Activated naive CD4-positive, alpha-beta T cell (primary cell): ENCODE measurements at places on chromosomes 6 and 20.

- DNase-seq, result no peak
Measured at GRCh38 chr6:57134954-57135353, 37.2 kb upstream of the BAG2 start.

DNA sequence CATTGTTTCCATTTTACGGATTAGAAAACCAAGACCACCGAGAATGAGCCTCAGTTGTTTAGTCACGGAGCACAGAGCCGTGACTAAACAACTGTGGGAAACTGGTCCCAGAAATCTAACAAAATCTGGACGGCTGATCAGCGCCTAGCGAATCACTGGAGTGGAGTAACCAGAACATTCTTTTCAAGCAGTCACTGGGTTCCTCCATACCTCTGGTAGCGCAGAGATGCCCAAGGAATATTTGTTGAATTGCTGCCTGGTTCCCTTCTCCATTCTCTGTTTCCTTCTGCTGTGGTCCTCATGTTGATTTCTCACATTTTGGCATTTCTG, 62.0 kb downstream of the GPX5 start:
- DNase-seq, result no peak

- DNase-seq, result no peak
Measured at GRCh38 chr6:38943964-38944363, 104.6 kb upstream of the GLP1R start.

DNA sequence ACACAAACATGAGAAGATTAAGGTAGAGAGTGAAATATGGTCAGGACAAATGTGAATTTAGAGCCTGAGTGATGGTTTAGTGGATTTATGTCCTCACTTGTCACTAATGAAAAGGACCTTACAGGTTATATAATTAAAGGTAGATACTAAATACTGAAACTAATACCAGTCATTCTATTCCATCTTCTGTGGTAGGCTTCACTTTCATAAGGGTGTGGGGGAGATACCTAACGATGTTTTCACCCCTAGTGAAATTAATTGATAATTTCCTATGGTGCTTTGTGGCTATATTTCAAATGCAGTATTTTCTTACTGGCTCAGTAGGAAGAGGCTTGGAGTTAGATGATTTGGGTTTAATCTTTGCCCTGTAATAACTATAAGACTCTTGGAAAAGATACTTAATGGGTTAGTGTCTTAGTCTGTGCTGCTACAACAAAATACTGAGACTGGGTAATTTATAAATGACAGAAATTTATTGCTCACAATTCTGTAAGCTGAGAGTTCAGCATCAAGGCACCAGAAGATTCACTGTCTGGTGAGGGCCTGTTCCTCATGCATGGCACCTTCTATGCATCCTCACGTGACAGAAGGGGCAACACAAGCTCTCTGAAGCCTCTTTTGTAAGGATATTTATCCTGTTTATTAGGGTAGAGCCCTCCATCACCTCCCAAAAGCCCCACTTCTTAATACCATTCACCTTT, 21.3 kb downstream of the RNF217 start:
- DNase-seq, result no peak

GRCh38 chr6:53746442-53747103, 48.2 kb upstream of the LRRC1 start:
- no peak for DNase-seq

DNA sequence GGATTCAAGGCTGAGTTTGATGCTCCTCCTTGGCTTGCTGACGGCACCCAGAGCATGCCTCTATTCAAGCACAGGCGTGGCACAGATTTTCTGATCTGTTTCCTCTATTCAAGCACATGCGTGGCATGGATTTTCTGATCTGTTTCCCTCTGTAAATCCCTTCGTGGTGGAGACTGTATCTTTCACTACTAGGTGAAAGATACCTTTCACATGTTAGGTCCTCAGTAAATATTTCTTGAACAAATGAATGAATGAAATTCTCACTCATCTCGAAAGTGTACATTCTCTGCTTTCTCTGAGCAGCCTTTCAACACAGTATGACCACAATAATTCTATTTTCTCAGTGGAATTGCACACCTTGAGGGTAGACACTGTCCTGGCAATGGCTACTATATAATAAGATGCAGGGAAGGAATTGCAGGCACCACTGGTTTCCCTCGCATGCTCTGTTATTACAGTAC, 72.6 kb upstream of the F13A1 start:
- no peak for DNase-seq

DNA sequence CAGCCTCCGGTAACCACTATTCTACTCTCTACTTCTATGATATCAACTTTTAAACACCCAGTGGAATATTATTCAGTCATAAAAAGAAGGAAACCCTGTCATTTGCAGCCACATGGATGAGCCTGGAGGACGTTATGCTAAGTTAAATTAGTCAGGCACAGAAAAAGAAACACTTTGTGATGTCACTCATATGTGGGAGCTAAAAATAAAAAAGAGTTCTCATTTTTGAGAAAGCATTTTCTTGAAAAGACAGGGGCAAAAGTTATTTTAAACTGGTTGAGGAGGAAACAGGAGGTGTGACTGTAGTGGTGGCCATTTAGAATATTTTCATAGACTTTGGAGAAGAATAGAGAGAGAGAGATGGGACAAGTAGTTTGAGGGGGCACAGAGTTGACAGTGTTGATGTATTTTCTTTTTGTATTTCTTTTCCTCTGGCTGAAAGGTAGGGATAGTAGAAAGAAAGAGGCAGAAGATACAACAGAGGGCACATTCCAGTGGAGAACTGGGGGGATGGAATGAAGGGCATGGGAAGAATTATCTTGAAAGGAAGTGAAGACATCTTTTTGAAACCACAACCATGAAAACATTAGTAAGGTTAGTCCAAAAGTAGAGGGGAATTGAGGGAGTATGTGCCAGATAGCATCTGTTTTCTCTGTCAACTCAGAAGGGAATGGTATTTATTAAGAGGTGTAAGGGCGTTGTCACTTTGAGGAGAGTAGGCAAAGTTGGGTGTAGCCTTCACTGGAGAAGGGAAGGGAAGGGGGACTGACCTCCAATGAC, 181.3 kb upstream of the GMDS start:
- DNase-seq, result no peak

- no peak for DNase-seq
Measured at GRCh38 chr6:72742001-72742673, 120.3 kb downstream of the KCNQ5 start.

GRCh38 chr6:7137335-7138045, 29.7 kb downstream of the RREB1 start:
- no peak for DNase-seq

GRCh38 chr6:23728707-23729106, 397.3 kb upstream of the NRSN1 start:
- no peak for DNase-seq

DNA sequence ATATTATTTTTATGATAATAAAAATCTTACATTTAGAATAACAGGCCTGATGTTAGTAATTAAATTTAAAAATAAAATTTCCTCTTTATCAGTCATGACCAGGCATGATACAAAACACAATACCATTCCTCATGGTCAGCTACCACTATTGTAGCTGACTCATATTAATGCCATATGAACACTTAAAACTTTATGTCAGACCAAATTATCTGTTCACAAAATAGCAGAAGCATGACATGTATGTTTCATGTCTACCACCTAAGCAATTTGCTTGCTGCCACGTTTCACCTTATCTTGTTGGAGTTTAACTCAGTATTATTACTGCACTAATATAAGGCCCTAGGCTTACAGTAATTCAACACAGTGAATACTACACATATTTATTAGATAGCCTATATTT, 65.7 kb downstream of the HTR1B start:
- DNase-seq, result no peak

DNA sequence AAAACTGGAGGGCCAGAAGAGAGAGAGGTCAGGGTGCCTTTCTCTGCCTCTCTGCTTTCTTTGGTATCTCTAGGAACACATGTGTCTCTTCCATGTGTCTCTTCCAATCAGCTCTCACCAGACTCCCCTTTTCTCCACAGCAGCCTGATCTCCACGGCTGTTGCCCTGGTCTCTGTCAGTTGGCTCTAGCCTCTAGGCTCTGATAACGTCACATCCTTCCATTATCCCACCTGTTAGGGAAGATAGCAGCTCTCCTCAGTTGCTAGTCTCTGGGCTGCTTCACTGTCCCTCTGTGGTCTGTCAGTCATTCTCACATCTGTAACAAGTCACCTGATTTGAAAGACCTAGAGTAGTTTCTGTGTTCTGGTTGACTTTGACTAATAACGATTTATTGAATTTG, 80.2 kb downstream of the PLCB4 start:
- DNase-seq, result no peak

- no peak for DNase-seq
Measured at GRCh38 chr20:39282619-39283092, 320.5 kb downstream of the DHX35 start.

DNA sequence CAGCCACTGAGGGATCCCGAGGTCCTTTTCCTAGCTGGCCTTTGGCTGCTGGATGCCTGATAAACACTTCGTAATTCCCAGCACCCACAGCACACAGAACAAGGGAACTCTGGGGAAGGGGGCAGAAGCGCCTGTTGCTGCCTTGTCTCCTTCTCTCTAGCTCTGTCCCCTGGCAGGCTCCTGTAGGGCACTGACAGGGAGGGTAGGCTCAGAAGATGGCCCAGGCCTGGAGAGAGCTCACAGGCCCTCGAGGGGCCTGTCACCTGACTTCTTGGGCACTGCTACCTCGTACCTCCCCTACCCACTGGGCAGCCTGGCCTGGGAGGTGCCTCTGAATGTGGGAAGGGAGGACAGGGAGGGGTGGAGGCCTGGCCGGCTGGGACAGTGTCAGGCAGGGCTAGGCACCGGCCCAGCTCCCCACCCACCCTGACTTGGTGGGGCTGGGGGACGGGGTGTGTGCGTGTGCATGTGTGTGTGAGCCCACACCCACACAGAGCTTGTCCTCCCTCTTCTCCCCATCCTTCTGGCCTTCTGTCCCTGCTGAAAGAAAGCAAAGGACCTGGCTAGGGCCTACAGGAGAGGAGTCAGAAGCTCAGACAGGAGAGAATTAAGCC, 18.1 kb downstream of the C6orf132 start:
- DNase-seq, result no peak

DNA sequence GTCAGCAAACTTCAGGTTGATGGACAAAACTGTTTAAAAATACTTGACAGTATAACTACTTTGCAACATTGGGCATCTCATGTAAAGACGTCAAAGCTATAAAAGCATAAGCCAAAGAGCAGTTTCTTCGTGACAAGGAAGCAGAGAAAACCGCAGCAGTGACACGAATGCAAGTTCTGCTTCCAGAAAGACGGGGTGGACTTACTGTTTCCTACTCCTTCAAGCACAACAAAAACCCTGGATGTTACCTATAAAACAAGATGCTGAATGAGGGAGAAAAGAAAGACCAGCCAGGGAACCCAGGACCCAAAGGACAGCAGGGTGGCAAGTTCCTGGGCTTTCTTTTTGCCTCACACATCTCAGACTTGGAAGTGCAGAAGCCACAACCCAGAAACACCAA, 98.0 kb downstream of the DLL1 start:
- no peak for DNase-seq

GRCh38 chr6:127592964-127593363, 16.0 kb downstream of the C6orf58 start:
- no peak for DNase-seq

DNA sequence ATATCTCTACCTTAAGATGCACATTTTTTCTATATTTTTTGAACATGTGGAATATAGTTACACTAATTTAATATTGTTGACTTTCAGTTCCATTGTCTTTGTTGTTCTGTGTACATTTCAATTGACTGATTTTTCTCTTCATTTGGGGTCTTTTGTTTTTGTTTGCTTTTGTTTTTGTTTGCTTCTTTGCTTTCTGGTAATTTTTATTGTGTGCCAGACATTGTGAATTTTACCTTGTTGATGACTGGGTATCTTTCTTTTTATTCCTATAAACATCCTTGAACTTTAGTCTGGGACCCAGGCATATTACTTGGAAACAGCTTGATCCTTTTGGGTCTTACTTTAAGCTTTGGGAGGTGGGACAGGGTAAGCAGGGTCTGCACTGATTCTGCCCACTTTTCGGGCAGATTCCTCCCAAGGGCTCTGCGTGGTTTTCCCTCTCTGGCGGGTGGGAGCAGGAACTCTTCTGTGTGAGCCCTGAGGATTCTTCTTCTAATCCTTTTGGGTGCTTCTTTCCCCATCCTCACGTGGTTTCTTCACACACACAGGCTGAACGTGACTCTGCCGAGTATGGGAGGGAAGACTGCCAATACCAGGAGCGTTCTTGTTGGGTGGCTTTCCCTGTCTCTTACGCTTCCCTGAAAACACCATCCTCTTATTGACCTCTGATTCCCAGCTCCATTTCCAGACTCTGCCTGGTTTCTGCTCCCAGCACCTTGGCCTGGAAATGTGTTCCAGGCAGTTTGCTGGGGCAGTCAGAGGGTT, 200.5 kb downstream of the ARID1B start:
- DNase-seq, result no peak

GRCh38 chr6:132443206-132443605, 41.9 kb upstream of the MOXD1 start:
- DNase-seq, result no peak

- DNase-seq, result no peak
Measured at GRCh38 chr20:2759603-2760296, 40.7 kb downstream of the CPXM1 start.

DNA sequence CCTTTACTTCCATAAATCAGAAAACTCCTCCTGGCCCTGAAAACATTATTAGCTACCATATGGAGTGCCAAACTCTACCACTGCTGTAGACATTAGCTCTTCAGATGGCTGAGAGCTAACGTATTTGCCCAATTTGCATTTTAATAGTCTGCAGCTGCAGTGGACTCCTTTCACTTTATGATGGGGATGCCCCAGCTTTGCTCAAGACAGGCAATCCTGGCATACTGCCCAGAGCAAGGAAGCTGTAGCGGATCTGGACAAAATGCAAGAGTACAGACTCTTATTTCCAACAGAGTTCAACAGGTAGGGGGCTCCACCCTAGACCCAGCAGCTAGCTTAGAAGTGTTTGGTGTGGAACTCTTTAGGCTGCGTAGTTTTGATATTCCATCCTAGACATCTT, 246.7 kb downstream of the FOXC1 start:
- no peak for DNase-seq

GRCh38 chr6:154605178-154605881, 94.8 kb upstream of the CNKSR3 start:
- no peak for DNase-seq

DNA sequence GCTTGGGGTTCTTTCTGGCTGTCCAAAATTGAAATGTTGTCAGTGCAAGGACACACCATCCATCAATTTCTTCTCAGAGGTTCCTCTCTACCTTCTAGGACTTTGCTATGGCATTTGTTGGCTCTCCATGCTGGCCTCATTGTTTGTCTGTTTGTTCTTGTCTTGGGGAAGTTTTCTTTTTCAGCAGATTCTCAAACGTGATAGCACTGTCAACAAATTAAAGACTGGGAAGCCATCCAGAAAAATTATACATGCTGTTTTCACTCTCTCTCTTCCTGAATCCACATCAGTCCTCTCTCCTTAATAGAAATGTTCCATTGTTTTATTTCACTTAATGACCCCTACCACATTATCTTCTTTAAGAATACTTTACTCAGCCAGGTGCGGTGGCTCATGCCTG, 130.4 kb downstream of the PCSK2 start:
- no peak for DNase-seq

GRCh38 chr6:88124925-88125557, 41.1 kb downstream of the CNR1 start:
- DNase-seq, result no peak
